ENCODE measurements at places on chromosomes 3 and 15.

DNA sequence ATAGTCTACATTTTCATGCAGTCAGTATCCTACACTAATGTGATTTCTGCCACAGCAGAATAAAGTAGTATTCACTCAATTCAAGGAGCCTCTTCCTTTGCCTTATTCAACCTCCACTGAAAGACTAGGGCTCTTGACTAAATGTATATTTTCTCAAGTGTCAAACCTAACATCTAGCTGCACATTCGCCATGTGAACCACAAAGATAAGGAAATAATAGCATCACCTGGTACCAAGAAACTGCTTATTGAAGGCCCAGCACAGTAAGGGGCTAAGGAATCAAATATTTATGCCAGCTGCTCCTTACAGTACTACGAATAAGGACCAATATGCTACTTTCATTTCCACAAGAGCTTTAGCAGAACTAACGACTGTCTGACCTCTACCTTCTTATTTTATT lies 1.3 kb downstream of the SRP14 start:
- DNase-seq = no peak

DNA sequence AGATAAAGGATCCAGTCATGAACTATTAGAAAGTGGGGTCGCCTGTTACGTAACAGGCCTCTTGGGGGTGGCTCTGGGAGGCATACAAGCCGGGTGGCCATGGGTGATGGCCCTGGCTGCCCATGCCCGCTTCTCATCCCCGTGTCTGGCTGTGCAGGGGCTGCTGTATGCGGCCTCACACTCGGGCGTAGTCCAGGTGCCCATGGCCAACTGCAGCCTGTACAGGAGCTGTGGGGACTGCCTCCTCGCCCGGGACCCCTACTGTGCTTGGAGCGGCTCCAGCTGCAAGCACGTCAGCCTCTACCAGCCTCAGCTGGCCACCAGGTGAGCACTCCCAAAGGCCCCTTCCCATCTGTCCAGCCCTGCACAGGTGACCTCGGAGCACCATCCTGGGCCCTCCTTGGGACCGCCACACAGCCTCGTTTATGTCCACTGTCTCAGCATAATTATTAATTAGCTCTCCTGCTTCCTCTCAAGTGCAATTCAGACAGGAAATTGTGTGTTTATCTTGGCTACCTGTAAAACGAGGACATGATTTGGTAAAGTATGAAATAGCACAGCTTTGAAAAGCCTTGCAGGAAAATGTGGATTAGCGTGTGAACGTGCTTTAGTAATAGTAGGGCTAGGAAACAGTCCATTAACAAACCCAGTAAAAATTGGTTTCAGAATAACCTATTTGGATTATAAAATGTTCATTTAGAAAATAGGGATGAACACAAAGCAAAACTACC lies 8.1 kb downstream of the CIB1 start:
- DNase-seq = no peak

GRCh38 chr3:114855839-114856238 lies 291.2 kb downstream of the ZBTB20 start:
- DNase-seq = no peak

- no peak for DNase-seq
These were observed 25.1 kb downstream of the CNTN6 start for GRCh38 chr3:1117843-1118473.

GRCh38 chr3:45549961-45550360 lies 44.6 kb upstream of the LIMD1 start:
- no peak for DNase-seq

DNA sequence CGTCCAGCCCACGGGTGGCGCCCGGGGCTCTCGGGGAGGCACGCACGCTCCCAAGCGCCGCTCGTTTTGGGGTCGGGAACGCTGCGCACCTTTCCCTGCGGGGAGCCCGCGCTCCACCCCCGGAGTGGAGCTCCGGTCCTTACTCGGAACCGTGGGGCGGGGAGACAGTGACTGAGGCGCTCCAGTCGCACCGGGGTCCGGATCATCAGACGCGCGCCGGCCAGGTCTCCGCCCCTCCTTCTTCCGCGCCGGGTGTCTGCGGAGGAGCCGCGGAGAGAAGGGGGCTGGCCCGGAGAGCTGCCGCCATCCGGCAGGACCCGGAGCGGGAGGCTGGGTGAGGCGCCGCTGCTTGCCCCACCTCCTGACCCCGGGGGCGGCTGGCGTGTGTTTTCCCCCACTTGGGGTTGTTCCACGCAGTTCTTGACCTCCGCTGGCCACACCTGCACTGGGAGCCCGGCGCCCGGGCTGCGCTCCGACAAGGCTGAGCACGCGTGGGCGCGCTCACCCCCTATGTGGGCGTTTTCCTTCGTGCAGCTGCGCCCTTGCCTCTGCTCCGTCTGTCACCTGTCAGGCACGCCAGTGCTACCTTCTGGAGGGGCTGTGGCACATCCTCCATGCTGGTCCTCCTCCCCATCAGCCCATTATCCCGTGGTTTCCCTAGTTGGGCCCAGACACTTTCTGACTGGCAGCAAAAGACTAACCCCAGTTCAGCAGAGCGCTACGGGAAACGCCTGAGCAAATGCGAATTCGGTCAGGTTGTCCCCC lies at the start of gene MCF2L2:
MCF2L2 (minus strand) TSS at position 173 of the 765 bp plus-strand sequence. CDS start 642 bp downstream, outside the sequence.
- DNase-seq = peak; percentile 72

GRCh38 chr15:74826921-74827320 lies 494 bp downstream of the CPLX3 start:
- DNase-seq = no peak

DNA sequence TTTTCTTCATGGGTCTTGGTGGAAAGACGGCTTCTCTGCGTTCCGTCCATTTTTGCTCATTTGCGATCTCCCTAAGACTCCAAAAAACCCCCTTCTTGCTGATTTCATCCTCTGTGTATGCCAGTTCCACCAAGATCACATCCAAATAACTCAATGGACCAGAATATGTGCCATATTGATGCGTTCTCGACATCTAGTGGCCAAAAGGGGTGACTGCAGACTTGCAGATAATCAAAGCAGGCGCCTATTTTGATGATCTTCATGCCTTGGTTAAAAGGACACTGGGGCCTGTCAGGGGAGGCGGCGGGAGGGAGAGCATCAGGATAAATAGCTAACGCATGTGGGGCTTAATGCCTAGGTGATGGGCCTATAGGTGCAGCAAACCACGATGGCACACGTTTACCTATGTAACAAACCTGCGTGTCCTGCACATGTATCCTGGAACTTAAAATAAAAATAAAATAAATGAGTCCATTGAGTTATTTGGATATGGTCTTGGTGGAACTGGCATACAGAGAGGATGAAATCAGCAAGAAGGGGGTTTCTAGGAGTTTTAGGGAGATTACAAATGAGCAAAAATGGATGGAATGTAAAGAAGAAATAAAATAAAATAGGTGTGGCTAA lies 104.2 kb upstream of the RAD18 start:
- no peak for DNase-seq

DNA sequence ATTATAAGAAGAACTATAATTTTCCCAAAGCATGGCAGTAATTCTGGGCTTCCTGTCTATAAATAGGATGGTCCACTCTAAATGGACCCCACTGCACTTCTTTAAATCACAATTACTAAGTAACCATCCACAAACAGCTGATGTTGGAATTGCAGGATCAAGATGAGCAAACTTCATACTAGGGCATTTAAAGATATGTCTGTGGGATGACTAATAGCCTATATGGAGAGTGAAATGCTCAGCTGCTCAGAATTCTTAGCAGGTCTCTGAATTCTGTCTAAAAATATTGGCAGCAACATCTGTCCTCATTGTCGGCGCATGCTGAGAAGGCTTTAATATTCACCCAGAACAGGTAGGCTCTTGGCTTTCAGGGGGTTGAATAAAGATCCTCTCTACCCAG lies 140.4 kb downstream of the SATB1 start:
- no peak for DNase-seq

- DNase-seq = no peak
These were observed 181.9 kb upstream of the KBTBD8 start for GRCh38 chr3:66816090-66816761.

DNA sequence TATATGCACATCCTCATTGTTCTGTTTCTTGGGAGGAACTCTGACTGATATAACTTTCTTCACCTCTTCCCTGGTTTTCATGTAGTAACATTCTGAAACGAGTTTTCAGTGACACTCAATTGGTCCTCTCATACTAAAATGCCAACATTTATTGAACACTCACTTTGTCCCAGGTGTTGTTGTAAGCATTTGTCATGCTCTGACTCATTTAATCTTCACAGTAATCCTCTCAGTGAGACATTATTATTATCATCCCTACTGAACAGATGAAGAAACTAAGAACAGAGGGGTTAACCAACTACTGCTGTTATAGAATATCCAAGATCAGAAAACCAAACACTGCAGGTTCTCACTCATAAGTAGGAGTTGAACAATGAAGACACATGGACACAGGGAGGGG lies 94.1 kb upstream of the MRPL3 start:
- DNase-seq = no peak

DNA sequence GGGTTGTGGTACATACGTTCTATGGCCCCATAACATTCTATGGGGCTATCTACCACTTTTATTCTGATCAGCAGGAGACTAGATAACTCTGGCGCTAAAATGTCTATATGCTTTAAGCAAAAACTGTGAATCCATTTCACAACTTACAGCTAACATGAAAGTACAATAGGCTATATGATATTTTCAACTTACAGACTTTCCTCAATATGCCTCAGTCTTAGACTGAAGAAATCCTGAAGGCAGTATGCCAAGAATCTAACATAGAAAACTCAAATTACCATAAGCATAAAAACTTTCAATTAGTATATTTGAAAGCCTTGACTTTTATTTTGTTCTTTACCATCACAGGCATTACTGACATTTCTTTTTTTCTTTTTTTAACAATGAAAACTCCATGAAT lies 81.4 kb downstream of the CBLB start:
- DNase-seq = no peak

- no peak for DNase-seq
These were observed 110.5 kb downstream of the PGPEP1L start for GRCh38 chr15:98896802-98897732.

DNA sequence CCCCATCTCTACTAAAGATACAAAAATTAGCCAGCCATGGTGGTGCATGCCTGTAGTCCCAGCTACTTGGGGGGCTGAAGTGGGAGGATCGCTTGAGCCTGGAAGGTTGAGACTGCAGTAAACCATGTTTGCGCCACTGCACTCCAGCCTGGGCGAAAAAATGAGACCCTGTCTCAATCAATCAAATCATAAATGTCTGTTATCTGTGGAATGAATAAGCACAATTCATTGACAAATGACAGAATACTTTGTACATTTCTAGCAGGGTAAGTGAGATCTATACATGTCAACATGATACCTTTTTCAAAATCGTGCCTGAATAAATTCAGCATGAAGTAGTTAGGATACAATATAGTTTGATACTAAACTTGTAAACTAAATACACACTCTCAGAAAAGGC lies 181.2 kb downstream of the FOXP1 start:
- DNase-seq = no peak

DNA sequence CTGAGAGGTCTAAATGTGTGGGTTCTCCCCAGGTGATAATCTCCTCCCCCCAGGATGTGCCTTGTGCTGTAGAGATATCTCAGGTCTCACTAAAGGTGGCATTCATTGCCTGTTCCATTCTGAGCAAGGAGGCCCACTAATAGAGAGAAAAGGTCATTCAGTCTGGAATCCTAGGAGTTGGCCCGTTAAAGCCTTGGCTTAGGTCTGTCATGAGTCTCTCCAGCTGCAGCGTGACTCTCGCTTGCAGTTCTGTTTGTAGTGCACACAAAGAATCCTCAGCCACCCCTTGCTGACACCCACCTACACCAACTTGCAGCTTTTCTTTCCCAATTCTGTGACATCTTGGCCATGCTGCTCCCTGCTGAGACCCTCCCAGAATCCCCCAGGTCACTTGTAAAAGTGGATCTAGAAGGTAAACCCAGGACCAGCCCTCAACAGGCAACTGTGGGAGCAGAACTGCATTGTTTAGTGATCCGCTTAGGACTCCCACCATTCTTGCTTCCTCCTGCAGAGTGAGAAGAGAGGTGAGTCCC lies 17.7 kb downstream of the MAGEF1 start:
- no peak for DNase-seq

DNA sequence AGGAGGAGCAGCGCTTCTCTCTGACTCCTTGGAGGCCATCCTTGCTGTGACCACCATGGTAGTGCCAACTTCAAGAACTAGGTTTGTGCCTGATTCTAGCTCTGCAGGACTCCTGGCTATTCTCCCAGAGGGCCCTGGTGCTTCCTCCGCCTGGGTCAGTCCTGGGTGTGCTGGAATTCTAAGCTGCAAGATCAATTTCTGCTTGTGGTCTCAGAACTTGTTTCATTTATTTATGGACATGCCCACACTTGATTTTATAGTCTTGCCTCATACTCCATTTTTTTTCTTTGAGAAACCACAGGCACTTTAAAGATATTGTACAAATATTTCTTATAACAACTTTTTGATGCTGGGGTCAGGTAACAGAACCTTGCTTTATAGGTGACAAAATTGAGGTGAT lies 87.6 kb downstream of the PDCD6IP start:
- no peak for DNase-seq

DNA sequence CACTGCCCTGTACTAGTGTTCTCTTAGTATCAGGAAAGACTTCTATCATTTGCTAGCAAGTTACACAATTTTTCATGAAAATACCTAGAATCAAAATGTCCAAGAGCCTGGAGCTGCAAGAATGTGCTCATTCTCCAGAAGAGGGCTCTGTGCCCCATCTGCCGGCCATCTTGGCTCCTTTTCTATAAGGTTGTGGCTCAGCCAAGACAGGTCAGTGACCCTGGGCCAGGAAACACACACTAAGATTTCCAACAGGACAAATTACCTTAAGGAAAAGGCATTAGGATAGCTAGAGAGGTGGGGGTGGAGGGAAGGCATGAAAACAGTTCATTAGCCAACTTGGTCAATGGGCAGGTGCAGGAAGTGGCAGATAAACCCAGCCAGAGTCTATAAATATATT lies 20.7 kb downstream of the TIMP4 start:
- DNase-seq = no peak

GRCh38 chr3:48652923-48653715 lies 9.6 kb downstream of the CELSR3 start:
- DNase-seq = no peak

- no peak for DNase-seq
These were observed 308.6 kb downstream of the MECOM start for GRCh38 chr3:169354774-169355501.

DNA sequence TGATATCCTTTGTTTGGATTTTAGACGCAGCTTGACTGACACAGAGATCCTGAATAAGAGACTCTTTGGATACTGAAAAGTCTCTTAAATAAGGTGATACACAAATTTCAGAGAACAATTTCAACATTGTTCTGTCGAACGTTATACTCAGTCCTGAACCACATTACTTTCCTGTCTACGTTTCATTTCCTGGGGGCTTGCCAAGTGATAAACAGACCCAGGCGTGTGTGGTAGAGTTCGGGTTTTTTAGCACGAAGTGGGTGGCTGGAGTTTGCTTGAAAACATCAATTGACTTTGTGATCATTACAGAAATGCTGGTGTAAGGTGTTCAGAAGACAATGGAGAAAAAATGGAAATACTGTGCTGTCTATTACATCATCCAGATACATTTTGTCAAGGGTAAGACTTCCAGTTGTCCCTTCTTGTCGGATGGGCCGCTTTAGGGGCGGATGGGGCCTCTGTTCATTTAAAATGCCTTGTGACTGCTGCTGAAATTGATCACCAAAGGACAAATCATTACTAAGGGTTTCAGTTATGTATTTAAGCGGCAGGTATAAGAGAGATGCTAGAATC lies at the start of gene CD96:
CD96 (plus strand) TSS at position 287 of the 573 bp plus-strand sequence; CDS start at position 339, 52 bp downstream.
- DNase-seq = peak; percentile 60

- DNase-seq = no peak
These were observed 1159.6 kb upstream of the EPHA6 start for GRCh38 chr3:95654570-95655362.

- DNase-seq = no peak
These were observed 54.9 kb downstream of the C3orf85 start for GRCh38 chr3:109191421-109191820.

- DNase-seq = no peak
These were observed 4.4 kb downstream of the CMTM6 start for GRCh38 chr3:32498252-32498651.
